ENCODE measurements at places on chromosomes 12 and 14.

- DNase-seq: no peak
Measured at GRCh38 chr14:73739899-73740617, 25.9 kb upstream of the PNMA1 start.

GRCh38 chr14:59267046-59267445 is 78.6 kb downstream of the DAAM1 start:
- DNase-seq: no peak

- no peak for DNase-seq
Measured at GRCh38 chr12:56661560-56661959, 15.8 kb upstream of the ATP5F1B start.

- DNase-seq: no peak
Measured at GRCh38 chr12:119391673-119392072, 57.1 kb downstream of the CCDC60 start.

DNA sequence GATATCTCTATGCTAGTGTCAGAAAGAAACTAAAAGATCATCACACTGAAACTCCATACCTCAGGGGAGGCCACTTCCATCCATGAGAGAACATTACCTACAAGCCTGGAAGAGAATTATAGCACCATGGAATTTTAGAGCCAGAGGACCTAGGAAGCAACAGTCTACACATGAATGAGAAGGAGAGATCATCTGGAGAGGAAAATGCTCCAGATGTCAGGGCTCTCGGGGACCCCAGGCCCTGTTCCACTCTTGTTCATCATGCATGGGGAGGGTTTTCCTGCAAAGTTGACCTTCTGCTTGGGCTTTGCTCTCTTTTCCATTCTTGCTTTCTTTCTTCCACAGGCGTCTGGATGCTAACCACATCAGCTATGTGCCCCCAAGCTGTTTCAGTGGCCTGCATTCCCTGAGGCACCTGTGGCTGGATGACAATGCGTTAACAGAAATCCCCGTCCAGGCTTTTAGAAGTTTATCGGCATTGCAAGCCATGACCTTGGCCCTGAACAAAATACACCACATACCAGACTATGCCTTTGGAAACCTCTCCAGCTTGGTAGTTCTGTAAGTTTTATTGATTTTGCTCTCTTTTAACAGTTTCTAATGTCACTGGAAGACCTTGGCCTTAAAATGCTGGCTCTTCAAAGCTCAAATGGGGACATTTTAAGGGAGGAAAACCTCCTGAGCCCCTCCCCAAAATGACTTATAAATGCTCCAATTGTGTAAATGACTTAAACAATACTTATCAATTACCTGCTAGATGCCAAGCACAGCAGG is 110.7 kb downstream of the ZFC3H1 start:
- DNase-seq: no peak

DNA sequence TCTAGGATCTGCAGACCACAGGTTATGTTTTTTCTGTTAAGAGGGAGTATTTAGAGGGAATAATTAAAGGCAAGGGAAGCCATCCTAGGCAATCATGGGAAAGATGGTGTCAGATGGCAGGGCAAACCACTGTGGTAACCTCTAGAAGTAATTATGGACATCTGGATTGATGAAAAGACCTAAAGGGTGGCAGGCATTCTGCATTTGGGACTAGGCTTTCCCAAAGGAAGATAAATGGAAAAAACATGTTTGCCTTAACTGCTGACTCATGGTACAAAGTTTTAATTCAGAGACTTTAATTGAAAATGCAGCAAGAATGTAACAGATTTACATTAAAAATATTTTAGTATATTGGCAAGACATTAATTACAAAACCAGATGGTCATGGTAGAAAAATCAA is 88.1 kb downstream of the TMEM30B start:
- no peak for DNase-seq

DNA sequence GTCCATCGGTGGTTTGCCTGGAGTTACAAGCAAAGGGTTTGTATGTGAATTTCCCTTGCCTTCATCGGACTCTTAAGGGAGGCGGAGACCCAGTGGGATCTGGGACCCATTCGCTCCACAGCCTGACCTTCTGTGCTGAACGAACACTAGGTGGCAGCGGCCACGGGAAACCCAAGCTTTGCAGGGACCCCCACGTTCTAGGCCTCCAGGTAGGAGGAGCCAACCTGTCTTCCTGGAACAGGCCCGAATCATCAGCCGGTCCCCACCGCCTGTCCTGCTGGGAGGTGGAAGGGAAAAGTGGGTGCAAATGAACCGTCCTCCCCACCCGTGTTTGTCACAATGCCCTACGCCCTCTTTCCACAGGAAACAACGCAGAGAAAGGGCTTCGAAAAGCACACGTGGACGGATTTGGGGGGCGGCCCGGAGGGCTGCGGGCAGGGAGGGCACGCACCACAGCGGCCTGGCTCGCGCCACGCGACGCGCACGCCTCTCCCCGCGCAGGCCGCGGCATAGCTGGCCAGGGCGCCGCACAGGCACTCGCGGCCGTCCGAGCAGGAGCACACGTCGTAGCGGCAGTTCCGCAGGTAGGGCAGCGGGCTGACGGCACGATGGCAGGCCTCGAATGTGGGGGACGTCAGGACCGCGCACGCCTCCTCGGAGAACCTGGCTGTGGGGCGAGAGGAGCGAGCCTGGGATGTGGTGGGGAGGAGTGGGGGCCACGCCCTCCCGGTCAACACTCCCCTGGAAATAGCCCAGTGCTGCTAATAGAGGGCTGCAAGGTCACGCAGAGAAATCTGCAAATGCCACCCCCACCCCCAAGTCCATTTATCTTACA is 67.8 kb downstream of the VWF start:
- DNase-seq: no peak

GRCh38 chr12:15534322-15534721 is 212.0 kb downstream of the PTPRO start:
- peak; percentile 17 for DNase-seq

- DNase-seq: no peak
Measured at GRCh38 chr14:79997509-79998208, 213.6 kb downstream of the DIO2 start.

GRCh38 chr14:102437997-102438915 is 71.3 kb downstream of the ANKRD9 start:
- DNase-seq: peak; percentile 63

- DNase-seq: no peak
Measured at GRCh38 chr12:56165369-56165768, 7.2 kb downstream of the MYL6 start.

DNA sequence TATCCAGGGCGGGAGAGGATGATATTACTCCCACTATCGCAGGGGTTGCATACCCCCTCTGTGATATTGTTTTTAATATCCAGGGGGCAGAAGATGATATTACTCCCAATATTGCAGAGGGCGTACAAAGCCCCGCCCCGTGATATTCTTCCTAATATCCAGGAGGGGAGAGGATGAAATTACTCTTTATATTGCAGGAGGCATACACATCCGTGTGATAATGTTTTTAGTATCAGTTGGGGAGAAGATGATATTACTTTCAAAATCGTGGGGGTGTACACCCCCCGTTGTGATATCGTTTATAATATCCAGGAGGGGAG is 52.9 kb upstream of the OXA1L start:
- no peak for DNase-seq

DNA sequence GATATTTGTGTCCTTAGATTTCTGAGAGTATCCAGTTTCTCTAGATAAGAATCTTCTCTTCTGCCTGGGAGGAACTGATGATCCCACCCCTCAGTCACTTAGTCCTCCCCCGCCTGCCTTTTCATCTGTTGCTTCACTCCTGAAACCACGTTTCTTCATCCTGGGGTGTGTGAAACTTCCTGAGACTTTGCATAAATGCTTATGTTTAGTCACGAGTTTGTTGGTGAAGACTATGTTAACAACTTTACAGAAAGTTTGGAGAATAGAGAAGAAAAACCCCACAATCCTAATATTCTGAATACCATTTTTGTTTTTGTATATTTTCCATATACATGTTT is 33.2 kb downstream of the MARK3 start:
- no peak for DNase-seq
